Astrocyte (in vitro differentiated cells and primary cell): ENCODE measurements at places on chromosomes 13 and 19.

DNA sequence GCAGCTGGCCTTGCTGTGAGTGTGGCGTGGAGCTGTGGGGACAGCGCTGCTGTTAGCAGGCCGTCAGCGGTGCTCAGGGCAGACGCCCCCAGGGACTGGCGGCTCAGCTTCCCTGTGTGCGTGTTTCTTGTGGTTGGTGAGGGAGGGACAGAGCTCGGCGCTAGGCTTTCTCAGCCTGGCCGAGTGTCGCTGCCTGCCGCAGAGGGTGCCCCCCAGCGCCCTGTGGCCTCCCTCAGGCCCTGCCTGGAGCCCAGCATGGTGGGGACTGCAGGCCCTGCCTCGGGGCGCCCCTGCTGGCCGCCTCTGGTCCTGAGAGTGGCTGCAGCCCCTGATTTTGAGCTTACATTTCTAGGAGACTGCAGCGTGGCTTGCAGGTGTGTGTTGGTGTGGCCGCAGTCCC lies 35.5 kb downstream of the DOT1L start:
- DNase-seq: no peak

DNA sequence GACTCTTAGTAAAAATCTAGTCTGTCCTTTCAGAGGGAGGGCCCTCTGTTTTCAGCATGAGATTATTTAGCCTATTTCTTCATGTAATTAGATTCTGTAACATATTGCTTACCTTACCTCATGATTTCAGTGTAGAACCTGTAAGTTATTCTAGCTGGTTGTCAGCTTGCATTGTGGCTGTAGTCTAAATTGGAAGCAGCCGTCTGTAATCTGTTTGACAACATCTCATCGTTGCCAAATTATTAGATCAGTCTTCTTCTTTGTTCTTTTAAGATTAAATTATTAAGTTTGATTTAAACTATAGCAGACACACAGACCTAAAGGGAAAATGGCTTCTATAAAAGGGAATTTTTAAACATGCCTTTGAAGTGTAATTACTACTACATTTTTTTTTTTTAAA lies 34.8 kb downstream of the SLAIN1 start:
- no peak for DNase-seq

- no peak for DNase-seq
These were observed 86.7 kb downstream of the GNG7 start for GRCh38 chr19:2615782-2616181.

DNA sequence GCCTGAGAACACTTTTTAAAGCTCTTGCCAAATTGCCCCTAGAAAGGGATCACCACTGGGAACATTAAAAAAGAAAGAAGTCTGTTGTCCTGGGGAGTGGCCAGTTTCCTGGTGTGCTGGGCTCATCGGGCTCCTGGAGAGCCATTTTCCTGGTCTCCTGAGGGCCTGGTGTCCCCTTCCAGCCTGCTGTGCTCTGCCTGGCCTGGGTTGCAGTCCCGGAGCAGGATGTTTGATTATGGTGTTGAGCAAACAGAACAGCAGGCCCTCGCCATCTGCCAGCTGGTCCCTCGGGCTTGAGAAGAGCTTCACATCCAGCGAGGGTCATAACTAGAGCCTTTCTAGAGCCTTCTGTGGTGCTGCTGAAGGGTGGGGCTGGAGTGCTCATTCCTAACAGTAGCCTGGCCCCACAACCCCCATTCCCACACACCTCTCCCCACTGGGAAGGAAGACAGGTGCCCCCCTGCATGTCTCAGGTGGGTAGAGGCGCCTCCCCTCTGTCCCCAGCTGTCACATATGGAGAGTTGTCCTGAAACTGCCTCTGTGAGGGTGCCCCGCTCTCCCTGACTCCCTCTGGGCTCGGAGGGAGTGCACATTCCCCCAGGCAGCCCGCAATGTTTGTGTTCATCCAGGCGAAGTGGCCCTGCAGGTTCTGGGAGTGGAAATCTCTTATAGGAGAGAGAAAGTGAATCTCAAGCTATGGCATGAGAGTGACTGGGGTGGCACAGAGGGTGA lies 151.1 kb downstream of the SIPA1L3 start:
- no peak for DNase-seq

GRCh38 chr19:2038284-2039088 lies 12.6 kb downstream of the MKNK2 start:
- DNase-seq: no peak

DNA sequence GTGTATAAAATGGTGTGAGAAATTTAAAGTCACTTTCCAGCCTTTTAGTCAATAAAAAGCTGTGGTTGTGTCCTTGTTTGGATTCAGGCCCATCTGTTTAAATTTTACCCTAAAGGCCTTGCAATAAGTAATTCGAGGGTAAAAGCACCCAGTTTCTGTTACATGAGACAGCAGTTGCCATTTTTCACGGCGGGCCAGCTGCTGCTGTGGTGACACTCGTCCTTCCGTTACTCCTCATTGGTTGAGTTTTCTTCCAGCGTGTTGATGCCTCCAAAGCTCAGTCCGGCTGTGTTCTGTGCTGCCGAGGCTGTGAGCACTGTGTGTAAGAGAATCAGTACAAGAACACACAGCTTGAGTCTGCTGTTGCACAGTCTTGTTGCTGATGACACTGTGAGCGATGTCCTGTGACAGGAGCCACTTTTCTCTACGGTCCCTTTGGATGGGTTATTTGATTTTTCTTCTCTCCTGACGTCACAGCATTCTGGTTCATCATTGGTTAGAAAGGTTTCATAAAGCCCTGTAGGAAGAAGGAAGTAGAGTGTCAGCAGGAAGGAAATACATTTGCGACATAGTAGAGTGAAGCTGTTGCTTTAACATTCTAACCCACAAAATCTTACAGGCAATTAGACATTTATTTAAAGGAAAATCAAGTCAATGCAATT lies 602.5 kb upstream of the ARGLU1 start:
- DNase-seq: no peak

- DNase-seq: no peak
These were observed 6.2 kb downstream of the ZNF763 start for GRCh38 chr19:11971041-11971440.

- DNase-seq: no peak
These were observed 300.7 kb upstream of the MIR17HG start for GRCh38 chr13:91046715-91047327.

GRCh38 chr19:15161028-15161984 lies 39.5 kb downstream of the NOTCH3 start:
- no peak for DNase-seq
